ENCODE measurements at places on chromosomes 12 and 14.

DNA sequence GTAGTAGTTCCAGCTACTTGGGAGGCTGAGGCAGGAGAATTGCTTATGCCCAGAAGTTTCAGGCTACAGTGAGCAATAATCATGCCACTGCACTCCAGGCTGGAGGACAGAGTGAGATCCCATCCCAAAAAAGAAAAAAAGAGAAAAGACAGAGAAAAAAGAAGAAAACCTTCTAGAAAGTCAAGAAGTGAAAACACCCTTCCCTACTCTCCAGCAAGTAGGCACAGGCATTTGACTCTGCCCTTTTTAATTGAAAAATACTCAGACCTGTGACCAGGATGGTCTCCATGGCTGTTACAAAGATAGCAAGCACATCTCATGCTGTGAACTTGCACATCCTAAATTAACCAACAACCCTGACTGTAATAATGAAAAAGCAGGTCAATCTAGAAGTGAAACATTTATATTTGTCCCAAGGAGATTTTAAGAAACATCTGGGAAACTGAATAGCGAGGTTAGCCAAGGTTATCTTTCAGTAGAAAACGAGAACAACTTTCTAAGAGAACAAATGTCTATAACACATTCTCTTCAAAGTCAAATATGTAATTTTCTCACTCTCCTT lies 2.0 kb downstream of the TMTC1 start:
- no peak for DNase-seq

DNA sequence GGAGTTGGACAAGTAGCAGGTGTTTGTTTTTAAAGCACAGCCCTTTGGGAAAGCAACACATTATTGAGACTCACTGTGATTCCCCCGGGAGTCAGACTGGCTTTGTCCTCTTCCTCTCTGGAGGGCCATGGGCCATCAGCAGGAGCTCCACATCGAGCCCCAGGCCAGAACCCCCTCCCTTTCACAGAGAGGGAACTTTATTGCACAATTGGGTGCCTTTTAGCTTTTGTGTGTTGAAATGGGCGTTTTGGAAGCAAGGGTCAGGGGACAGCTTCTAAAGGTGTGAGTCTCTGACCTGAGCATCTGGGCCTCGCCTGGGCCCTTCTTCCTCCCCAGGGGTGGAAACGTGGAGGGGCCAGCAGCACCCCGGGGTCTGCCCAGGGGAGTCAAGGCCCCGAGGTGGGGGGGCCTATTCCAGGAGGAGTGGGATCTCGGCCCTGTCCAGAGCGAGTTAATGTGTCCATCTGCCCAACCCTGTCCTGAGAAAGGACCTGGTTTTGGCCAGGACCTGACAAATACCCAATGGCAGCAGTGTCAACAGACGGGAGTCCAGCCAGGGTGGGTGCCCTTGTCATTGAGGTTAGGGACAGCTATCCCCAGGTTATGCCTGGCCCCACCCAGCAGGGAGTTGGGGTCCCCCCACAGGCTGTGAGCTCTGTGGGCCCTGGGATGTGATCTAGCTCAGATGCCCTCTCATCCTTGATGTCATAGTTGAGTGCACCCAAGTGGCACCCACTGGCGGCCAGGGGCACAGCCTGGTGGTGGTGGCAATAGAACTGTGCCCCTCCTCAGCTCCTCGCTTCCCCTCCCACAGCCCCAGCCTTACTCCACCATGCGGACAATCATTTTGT lies 37.1 kb downstream of the SLC8B1 start:
- DNase-seq, result no peak

DNA sequence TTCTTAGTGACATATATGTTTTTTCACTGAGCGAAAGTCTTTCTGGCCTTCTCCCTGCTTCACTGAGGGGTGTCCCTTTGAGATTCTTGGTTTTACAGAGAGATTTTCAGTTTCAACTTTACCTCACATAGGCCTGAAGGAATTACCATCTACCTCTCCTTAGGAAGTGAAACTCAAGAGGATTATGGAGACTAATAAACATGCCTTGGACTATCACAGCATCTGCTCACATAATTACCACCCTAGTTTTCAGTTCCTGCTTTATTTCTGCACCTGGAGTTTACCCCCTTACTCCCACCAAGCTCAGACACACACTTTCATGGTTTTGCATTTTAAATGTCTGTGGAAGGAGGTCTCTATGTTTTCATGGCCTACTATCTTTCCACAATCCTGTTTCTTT lies 118.3 kb upstream of the SCAF11 start:
- no peak for DNase-seq

GRCh38 chr12:572532-572899 lies 90.7 kb downstream of the NINJ2 start:
- DNase-seq, result no peak

DNA sequence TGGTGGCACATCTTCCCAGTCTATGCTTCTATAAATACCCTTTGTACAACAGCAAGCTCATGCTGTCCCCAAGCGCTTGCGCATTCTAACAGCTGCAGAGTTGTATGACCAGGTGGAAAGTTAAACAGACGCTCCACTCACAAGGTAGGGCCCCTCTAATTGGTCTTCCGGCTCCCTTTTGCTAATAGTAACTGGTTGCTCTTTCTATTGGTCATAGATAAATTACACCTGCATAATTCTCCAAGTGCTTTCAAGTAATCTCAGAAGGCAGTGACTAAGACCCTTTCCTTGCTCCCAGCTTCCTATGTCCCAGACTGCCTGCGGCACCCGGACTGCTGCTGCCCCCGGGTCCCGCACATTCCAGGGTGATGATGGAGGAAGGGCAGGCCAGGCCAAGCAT lies 6.1 kb upstream of the TSPAN9 start:
- no peak for DNase-seq

DNA sequence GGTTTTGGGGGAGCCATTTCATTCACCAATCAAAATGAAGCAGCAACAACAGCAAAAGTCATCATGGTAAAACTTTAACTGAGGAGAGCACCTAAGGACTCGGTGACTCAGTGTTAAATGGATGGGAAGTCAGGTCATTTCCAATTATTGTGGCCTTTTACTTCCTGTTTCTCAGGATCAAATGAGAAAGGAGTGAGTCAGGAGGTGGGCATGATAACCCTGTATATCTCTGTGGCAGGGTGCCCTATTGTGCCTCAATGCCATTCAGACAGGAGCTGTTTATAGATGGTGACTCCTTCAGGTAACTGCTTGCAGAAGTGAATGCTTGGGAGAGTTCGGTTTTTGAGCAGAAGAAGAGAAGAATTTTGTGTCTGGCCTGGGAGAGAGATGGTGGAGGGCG lies 135.5 kb upstream of the CPM start:
- no peak for DNase-seq

DNA sequence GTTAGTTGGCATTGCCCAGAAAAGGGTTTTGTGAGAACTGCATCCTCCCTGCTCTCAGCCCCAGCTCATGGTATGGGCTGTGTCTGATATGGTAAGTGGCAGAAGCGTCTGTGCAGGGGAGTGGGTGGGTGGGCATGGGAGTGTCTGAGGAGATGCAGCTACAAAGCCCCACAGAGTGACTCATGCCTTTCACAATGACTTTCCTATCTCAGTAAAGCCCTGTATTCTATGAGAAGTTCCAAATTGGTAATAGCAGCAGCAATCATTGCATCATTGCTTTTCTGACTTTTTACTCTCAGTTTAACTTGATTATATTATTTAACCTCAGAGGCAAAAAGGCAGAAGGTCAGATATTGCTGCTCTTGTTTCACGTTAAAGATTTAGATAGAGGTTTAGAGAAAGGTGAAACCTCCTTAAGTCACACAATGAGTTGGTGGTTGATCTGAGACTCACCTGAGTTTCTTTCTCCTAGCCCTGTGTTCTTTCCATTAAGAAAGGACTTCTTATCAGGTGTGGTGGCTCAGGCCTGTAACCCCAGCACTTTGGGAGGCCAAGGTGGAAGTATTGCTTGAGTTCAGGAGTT lies 171.7 kb downstream of the SLC5A8 start:
- DNase-seq, result no peak

- no peak for DNase-seq
Observed at GRCh38 chr12:112413855-112414625, 4.6 kb upstream of the RPL6 start.

- no peak for DNase-seq
Observed at GRCh38 chr12:59168647-59169046, 248.3 kb upstream of the LRIG3 start.

DNA sequence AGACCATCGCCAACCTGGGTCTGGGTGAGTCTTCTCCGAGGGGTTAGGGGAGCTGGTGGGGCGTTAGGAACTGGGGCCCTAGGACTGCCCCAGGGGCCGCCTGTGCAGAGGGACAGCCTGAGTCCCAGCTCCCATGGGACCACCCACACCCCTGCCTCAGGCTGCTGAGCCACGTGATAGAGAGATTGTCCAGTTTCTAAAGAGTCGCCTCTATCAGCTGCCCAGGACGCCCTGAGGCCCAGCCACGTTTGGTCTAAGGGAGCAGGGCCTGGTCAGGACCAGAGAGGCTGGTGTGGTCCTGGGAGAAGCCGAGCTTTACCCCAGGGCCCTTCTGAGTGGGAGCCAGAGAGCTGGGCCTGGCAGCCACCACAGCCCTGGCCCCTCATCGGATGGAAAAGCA lies 107.1 kb downstream of the LGMN start:
- DNase-seq, result no peak

GRCh38 chr14:24978862-24979724 lies 70.9 kb downstream of the STXBP6 start:
- no peak for DNase-seq

DNA sequence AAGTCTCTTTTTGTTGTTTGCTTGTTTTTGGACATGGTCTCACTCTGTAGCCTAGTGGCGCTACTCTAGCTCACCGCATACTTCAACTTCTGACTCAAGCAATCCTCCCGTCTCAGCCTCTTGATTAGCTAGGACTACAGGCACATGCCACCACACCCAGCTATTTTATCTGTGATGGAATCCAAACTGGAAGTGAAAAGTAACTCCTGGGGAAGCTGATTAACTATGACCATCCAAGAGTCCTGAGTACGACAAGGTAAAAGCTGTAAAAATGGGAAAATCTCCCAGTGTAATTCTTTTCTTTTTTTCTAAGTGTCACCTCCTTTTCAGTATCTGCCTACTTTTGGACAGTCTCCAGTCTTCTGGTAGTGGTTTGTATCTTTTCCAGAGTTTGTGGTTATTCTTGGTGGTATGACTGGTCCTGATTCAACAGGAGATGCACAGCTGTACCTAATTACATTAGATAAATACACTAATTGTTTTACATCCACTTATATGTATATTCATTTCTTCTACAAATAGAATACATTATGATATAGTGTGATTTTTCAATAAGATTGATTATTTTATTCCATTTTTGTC lies 97.8 kb downstream of the SLC6A15 start:
- no peak for DNase-seq

DNA sequence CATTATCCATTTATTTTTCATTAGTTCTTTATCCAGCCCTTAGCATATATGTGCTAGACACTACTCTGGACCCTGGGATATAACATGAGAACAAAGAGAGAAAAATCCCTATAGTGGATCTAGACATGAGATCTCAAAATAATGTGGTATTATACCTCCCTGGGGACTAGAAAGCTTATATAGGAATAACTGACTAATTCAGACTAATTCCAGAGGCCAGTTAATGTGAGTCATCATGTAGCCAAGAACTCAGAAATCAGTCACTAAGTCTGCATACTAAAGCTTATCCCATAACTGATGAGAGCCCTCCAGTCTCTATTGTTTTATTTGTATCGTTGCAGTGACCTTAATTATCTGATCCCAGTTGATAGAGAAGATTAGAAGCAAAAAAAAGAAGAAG lies 267.1 kb upstream of the RGS6 start:
- no peak for DNase-seq

- DNase-seq, result no peak
Observed at GRCh38 chr12:108357834-108358579, 18.9 kb upstream of the CMKLR1 start.

- DNase-seq, result no peak
Observed at GRCh38 chr12:16669756-16670155, 63.8 kb upstream of the LMO3 start.

DNA sequence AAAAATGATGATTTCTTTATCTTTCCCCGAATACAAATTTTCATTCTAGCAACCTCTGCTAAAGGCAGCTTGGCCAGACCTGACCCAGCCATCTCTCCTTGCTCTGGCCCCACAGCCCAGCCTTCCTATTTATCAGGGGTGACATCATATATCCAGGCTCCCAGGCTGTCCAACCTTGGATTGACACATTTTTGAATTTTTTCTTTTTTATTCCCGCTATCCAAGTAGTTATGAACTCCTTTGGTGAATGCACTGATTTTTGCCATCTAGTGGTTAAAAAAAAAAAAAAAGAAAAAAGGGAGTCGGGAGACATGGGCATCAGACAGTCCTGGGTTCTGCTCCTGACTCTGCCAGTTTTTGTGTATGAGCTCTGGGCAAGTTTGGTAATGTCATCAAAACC lies 120.5 kb downstream of the PTPN11 start:
- no peak for DNase-seq

DNA sequence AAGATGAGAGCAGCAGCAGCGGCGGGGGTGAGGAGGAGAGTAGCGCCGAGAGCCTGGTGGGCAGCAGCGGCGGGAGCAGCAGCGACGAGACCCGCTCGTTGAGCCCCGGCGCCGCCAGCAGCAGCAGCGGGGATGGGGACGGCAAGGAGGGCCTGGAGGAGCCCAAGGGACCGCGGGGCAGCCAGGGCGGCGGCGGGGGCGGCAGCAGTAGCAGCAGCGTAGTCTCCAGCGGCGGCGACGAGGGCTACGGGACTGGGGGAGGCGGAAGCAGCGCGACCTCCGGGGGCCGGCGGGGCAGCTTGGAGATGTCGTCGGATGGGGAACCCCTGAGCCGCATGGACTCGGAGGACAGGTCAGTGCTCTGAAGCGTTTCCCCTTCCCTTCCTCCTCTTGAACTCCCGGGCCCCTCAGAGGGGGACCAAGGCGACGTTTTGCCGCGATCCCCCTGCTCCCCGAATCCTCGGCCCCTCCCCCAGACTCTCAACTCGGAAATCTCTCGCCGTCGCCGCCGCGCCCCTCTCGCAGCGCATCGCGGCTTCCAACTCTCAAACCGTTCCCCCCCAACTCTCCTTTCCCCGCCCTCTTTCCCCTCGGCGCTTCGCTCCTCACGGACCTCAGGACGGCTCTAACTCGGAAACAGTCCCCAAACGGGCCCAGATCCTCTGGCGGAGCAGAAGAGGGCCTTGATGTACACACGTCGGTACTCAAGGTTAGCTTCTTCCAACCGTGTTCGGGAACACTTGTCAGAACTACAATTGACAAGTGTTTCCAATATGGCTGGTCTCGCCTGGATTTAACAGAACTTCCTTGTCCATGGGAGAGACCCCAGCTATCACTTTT lies 947 bp downstream of the AEBP2 start:
- DNase-seq, result peak; percentile 71

- DNase-seq, result no peak
Observed at GRCh38 chr14:76812093-76812421, 625 bp downstream of the ANGEL1 start.

- no peak for DNase-seq
Observed at GRCh38 chr14:75604979-75605851, 26.8 kb downstream of the FLVCR2 start.

GRCh38 chr12:29794862-29795261 lies 11.1 kb upstream of the TMTC1 start:
- no peak for DNase-seq

DNA sequence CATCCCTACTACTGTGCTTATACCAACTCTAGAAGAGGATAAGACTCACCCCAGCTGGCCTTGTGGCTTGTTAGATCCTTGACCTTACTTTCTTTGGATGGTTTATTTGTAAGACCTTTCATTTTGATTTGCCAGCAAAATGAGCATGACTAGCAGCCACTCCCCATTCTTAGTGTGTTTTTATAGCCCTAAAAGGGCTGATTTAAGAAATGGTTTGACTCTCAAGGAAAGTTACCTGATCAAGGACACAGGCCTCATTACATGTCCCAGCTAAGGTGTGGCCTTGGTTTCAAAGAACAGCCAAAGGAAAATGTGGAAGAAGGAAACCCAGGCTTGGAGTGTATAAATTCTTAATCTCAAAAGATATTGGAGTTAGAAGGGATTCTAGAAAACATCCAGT lies 41.4 kb downstream of the SLC17A8 start:
- DNase-seq, result no peak
